HL-60 (cell line): ENCODE measurements at places on chromosomes 16 and 17.
A peak's percentile ranks its signal among the peaks of the same experiment; 100 is the strongest.

DNA sequence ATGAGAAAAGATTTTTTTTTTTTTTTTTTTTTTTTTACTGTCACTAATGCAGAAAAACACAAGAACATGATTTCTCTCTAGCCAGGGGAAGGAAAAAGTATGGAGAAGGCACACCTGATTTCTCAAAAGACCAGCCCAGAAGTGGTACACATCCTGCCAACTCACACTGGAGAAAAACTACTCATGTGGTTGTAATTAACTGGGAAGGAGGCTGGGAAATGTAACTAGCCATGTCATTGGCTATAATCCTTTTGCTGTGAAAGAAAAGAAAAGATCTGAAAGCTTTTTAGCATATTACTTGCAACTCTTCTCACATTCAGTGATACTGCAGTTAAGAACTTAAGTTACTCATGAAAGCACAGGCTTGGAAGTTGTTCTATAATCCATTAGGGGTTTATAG is 195.9 kb upstream of the PMFBP1 start:
- no peak for DNase-seq

DNA sequence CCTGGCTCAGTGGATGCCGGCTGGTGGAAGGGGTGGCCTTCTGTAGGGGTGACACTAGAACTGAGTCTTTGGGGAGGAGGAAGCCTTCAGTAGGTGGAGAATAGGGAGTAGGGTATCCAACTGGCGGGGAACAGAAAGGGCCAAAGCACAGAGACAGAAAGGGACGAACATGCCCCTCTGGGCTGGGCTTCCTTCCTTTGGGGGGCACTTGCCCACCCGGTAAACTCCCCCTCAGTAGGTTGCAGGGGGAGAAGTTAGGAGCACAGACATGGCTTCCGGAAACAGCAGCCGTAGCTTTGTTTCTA is 774 bp downstream of the ENGASE start:
- no peak for DNase-seq

GRCh38 chr16:88731699-88732098 is 25.4 kb downstream of the CTU2 start:
- DNase-seq: no peak

DNA sequence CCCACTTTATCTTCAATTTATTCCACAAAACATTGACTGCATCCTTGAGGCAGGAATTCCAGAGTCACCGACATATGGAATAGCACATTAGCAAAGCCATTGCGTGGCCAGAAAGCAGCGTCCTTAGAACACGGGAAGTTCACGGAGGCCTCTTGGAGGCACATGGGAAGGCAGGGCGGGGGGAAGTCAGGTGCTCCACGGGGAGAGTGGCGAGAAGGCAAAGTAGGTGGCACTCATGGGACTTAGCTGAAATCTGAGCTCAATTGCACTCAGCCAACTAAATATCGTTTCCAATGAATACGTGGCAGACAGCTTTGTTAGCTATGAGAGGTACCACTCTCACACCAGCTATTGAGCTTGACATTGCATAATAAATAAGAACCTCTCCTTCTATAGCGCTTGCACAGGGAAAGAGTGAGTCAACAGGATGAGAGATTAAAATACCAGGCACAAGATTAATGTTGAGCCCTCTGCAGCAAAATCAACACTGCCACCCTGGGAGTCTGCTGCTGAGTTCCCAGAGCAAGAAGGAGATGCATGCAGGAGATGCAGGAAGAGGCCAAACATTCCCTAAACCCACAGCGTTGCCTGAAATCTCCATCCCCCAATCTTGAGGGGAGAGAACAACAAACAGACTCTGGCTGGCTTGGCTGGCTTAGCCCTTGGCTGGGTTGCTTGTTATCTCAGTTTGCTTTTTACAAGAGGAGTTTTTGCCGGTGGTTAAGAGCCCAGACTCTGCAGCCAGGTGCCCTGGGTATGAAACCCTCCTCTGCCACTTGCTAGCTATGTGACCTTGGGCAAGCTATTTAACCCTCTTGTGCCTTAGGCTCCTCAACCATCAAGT is 28.8 kb downstream of the ABCC12 start:
- no peak for DNase-seq

DNA sequence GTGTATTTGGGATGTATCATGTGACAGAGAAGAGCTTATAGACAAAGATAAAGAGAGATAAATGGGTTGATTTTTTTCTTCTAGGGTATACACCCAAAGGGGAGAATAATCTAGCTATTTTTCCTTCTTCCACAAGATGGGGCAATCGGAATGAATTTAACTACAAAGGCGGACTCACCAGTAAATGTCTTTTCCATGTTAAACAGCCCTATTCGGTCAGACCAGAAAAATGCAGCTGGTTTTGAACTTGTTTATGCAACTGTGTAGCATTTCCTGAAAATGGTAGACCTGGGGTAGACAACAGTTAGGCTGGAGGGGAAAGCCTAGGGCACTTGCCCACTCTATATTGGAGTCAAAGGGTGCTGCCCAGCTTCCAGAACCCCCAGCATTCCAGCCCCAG is 477.1 kb downstream of the TOX3 start:
- DNase-seq: no peak

- DNase-seq: peak; percentile 97
Observed at GRCh38 chr17:57861000-57861789, 11.4 kb upstream of the MRPS23 start.

GRCh38 chr17:5164436-5164835 is 27.2 kb downstream of the ZNF594 start:
- no peak for DNase-seq

GRCh38 chr17:67281053-67281452 is 36.1 kb upstream of the HELZ start:
- DNase-seq: no peak

GRCh38 chr17:37849617-37849972 is 74.6 kb upstream of the TBC1D3K start:
- DNase-seq: no peak
